ENCODE measurements at places on chromosomes 12 and 14.
A peak's percentile ranks its signal among the peaks of the same experiment; 100 is the strongest.

DNA sequence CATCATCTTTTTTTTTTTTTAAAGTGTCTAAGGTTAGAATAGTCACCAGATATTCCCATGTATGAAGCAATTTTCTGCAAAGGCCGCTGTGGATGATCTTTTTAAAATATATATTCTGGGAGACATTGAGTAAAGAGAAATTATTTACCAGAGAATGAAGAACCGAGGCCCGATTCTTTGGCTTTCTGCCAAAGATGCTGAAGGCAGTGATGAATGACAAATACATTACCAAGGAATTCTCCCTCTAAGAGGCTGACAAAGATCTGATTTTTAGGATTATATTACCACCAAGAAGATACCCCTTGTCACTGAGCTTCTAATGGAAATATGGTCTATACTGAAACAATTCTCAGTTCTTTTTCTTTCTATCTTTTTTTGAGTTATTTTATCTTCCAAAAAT is 336.8 kb downstream of the NAV3 start:
- no peak for DNase-seq

DNA sequence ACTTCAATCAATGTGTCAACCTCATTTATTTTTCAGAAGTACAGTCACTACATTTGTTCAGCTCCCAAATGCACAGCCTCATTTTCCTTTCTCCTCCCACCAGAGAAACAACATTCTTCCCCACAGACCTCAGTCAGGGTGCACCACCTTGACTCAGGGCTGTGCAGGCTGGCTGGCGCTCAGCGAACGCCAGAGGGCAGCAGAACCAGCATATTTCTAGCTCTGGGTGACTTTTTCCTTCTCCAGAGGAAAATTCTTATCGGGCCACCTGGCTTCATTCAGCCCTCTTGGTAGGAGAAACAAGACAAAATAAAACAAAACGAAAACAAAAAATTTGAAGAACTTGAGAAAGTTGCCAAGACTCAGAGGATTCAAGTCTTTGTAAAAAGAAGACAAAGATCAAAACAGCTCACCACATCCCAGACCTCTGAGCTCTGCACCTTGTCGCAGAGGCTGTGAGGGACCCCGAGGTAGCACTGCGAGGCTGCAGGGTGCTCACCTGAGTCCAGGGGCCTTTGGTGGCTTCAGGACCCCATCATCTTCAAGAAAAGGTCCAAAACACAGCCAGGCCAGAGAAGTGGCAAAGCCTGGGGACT is 33.7 kb downstream of the PAH start:
- no peak for DNase-seq

- no peak for DNase-seq
Measured at GRCh38 chr12:32906399-32907165, 10.0 kb upstream of the PKP2 start.

DNA sequence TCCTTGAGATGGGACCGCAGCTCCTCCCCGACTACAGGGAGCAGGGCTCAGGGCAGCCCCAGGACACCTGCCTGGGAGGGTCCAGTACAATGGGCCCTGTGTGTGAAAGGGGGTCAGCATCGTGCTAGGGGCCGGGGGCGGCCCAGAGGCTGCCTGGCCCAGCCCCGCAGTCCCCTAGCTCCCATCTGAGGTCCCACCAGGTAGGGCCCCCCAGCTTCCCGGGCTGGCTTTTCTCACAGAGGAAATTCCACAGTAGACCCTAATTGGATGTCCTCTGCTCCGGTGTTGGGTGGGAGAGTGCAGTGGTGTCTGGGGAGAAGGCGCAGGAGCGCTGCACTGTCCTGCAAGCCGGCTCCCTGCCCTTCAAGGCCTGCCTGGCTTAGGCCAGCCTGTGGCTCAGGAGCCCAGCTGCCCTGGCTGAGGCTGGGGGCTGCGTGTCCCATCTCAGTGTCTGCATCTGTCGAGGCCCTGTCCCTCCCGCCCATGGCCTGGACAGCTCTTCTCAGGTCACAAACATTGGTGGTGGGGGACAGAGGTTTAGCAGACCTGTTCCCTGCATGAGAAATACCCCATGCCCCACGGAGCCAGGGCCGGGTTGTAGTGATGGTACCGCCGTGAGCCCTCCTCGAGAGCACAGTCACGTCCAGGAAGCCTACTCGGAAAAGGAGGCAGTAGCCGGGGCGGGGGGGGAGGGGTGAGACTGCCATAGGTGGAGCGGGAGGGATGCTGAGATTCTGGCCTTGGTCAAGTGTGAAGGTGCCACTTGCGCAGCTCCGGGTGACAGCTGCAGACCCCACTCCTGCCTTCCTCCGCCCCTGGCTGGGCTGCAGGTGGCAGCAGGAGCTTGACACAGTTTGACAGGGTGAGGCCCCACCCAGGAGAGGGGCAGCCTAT is 11.6 kb downstream of the HIP1R start:
- no peak for DNase-seq

- DNase-seq: no peak
Measured at GRCh38 chr12:116182359-116183063, 95.0 kb downstream of the MED13L start.

GRCh38 chr12:120856980-120857379 is 47.2 kb downstream of the SPPL3 start:
- DNase-seq: peak; percentile 28

DNA sequence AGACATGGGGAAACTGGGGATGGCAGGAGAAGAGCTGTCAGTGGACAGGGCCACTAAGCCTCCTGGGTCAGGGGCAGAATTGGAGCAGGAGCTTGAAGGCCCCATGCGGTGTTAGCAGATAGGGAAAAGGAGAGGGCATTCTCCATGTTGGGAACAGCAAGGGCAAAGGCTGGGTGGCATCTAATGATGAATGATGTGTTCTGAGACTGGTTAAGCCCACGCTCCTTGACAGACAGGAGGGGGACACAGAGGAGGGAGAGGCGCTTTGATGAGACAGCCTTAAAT is 63.0 kb downstream of the CLMN start:
- DNase-seq: no peak

- DNase-seq: no peak
Measured at GRCh38 chr12:51419425-51420193, 5.0 kb upstream of the SLC4A8 start.

DNA sequence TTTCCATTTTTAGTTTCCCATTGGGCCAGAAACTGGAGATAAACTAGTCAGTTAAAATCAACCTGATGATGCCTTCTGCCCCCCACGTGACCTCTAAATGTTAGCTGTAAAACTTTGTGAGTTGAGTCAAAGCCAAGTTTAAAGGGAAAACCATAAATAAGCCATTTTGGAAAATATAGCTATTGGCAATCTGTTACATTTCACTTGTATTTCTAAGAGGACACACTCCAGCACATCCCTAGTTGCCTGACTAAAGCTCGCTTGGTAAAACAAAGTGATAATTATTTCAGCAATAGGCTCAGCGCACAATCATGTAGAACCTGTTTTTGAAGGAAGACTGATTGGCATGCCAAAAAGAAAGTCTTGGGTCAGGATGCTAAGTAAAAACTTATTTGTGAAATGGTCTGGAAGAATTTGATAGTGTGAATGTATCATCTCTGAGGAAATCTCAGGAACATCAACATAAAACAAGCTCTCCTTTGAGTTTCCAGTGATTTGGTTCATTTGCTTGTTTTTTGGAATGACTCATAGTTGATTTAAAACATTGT is 49.2 kb upstream of the AEBP2 start:
- DNase-seq: no peak

- DNase-seq: no peak
Measured at GRCh38 chr12:77299910-77300669, 234.7 kb upstream of the E2F7 start.

- DNase-seq: no peak
Measured at GRCh38 chr12:73517859-73518258, 1019.8 kb upstream of the ATXN7L3B start.

- DNase-seq: no peak
Measured at GRCh38 chr14:98582276-98582675, 689.7 kb downstream of the BCL11B start.

GRCh38 chr12:88450136-88450535 is 130.1 kb downstream of the KITLG start:
- DNase-seq: no peak

- DNase-seq: no peak
Measured at GRCh38 chr14:76677534-76678145, 83.6 kb upstream of the VASH1 start.

DNA sequence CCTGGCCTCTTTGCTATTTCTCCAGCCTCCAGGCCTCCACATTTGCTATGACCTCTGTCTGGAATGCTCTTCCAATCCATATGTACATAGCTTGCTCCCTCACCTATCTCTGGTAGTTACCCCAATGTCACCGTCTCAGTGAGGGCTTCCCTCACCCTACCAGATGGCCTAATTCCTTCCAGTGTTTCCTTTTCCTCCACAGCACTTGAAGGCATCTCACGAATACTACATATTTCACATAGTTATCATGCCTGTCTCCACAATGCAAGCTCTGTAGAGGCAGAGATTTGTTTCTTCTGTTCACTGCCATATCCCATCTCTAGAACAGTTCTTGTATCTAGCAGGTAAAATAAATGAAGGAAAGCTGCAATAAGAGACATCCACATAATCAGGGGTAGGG is 21.3 kb upstream of the HSP90B1 start:
- DNase-seq: no peak

DNA sequence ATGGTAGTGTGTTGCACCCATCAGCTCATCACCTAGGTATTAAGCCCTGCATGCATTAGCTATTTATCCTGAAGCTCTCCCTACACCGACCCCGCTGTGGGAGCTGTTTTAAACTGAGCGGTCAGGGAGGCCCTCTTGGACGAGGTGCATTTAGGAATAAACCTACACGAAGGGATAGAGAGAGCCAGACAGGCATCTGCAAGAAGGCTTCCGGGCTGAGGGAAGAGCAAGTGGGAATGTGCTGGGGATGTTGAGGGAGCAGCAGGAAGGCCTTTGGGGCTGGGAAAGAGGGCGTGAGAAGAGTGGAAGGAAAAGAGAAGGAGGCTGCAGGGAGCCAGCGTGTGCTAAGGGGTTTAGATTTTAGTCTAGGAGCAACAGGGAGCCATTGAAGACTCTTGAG is 34.5 kb downstream of the RPH3A start:
- DNase-seq: no peak

GRCh38 chr12:76746516-76746915 is 17.4 kb upstream of the ZDHHC17 start:
- DNase-seq: no peak

DNA sequence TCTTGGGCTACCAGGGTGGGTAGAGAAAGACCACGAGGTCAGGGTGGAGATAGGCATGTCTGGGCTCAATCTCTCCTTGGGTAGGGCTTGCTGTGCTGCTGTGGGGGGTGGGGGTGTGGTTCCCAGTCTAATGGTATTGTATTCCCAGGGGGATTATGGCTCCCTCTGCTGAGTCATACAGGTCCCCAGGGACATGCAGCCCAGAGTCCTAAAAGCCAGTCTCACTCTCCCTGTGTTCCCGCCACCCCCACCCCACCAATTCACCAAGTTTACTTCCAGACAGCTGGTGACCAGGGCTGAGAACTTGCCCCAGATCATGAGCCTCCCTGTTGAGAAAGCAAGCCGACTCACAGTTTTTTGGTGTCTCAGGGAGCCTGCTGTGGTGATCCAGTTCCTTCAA is 367.6 kb downstream of the C12orf75 start:
- no peak for DNase-seq

GRCh38 chr12:123942911-123943648 is 29.6 kb downstream of the CCDC92 start:
- no peak for DNase-seq

GRCh38 chr12:103318566-103318965 is 177.2 kb downstream of the C12orf42 start:
- DNase-seq: no peak

- DNase-seq: no peak
Measured at GRCh38 chr12:118050972-118051910, 9.7 kb downstream of the WSB2 start.

- no peak for DNase-seq
Measured at GRCh38 chr14:90341784-90342183, 10.0 kb upstream of the NRDE2 start.

DNA sequence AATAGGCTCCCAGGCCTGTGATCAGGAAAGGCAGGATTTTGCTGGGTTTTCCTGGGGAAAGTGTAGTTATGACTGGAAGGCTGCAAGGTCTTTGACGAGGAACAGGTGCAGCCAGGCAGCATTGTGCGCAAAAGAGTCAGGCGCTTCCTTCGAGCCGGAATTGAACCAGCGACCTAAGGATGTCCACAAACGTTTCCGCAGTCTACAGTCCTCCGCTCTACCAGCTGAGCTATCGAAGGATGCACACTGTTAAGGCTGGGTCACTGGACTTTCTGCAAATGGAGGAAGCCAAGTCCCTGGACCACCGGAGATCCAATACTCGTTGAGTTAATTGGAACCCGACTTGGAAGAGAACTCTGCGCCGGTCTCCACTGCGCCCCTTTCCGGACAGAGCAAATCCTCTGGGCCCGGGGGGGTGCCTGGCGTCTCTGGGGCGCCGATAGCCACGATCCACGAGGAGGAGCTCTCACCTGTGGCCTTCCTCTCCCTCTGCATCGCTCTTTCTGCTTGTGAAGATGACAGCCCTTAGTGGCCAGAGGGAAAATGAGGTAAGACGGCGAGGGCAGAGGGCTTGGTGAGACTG is 18.4 kb upstream of the OR6S1 start:
- DNase-seq: no peak

- DNase-seq: no peak
Measured at GRCh38 chr14:63562405-63562804, 19.2 kb upstream of the PPP2R5E start.

DNA sequence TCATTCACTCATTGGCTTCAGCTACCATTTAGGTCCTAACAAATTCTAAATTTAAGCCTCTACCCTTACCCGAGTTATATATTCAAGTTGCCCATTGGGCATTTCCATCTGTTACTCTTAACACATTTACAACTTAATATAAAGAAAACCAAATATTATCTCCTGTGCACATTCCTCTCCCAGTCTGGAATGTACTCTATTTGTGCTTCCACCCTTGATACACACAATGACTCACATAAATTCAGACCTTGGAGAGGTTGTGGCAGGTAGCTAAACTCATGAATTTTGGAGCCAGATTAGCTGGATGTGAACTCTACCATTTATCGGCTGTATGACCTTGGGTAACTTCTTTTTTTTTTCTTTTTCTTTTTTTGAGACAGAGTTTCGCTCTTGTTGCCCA is 51.1 kb downstream of the BRMS1L start:
- no peak for DNase-seq

GRCh38 chr14:74840603-74841030 is 35.3 kb downstream of the PROX2 start:
- no peak for DNase-seq

GRCh38 chr12:68290126-68290525 is 36.7 kb upstream of the IL22 start:
- DNase-seq: no peak

All from CD4-positive, alpha-beta T cell treated with Interleukin-4 for 1 hour (primary cell).